ENCODE measurements at places on chromosomes 1 and 21. TPM values are rescaled to one million over a fixed set of nuclear protein-coding genes. Genes with fewer than 3 reads are reported as not detected.

DNA sequence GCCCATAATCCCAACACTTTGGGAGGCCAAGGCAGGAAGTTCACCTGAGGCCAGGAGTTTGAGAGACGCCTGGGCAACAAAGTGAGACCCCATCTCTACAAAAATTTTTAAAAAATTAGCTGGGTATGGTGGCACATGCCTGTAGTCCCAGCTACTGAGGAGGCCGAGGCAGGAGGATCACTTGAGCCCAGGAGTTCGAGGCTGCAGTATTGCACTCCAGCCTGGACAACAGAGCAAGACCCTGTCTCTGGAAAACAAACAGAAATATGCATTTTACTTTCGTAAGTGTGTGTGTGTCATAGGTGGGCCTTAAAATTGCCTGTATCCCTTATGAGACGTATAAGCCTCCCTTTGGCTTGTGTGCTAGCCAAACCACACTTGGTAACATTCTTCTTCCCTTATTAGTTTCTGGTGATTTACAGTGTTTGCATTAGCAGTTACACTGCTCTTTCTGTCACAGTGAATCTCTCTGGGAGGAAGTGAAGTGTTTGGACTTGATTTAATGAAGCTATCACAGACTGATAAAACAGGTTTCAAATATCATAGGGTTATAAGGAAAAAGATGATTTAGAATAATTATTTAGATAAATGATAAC is 48.9 kb upstream of the KIF26B start:
- no peak for DNase-seq

DNA sequence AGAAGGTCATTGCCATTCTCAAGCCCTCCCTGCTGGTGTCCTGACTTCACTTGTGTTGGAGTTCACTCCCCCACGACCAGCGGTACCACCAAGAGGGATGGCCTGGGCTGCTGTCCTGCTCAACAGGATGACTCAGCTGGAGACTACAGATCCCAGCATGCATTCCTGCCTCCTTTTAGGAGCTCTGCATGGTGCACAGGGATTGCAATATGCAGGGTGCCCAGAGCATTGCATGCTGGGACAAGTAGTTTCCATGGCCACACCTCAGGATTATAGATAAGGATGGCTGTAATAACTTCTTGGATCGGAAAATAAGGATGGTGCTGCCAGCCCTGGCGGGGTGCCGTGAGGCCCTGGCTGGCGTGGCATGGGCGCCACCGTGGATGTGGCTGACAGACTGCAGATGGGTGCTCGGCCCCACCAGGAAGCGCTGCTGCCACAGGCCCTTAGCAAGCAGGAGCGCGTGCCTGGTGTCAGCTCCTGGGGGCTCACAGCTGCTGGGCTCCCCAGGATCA is 150.0 kb downstream of the CASZ1 start:
- DNase-seq: peak; percentile 43

The SLC9C2 gene
- not detected for total RNA-seq

The KRTAP21-2 gene
- total RNA-seq: not detected

The TMEM240 gene
- total RNA-seq: not detected

The CFH gene
- total RNA-seq: 2.3 TPM
